Mucosa of gallbladder (tissue), 1 donor: ENCODE measurements at places on chromosomes 2 and 18.

DNA sequence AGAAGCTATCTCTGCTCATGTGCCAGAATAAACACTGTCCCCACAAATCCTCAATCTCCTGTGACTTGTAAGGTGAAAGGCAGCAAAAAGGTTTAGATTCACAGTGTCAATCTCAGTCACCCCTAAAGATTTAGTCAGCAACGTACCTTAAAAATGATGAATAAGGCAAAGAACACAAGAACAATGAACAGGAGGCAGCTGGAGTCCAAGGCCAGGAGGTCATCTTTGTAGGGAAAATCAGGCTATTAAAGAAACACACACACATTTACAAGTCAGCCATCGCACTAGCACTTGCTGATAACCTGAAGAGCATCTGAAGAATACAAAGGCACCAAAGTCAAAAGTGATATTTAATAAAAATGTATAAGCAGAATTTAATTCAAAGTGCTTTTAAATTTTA, 16.6 kb downstream of the LAPTM4A start:
- DNase-seq = no peak

DNA sequence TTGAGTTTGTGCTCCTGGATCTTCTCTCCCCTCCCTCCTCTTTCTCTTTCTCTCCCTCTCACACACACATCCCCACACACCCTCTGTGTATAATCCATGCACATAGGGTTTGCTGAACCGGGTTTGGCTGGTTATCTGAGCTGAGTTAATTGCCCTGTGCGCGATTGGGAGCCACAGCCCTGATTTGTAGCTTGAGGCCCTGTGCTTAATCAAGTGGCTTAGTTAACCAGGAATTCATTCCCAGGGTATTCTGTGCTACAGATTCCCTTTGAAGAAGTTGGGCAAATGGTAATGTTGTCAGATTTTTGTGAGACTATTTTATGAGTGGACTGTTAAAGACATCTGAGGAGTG, 6.2 kb downstream of the PARD3B start:
- no peak for DNase-seq

DNA sequence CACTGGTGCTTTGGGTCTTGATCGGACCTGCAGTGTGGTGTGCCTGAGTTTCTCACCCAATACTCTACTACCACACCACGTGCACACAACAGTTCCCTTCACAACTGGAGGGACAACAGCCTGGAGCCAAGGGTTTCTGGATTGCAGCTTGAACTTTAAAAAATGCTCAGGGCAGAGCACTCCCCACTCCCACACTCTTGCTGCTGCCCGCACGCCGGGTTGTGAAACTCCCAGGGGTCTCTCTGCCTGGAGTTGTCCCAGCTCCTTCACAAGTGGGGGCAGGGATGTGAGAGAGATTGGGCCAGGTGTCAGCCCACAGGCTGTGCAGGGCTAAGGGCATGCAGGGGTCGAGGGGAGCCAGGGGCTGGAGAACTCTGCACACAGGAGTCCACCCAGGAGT, 89.4 kb downstream of the GALR1 start:
- no peak for DNase-seq

DNA sequence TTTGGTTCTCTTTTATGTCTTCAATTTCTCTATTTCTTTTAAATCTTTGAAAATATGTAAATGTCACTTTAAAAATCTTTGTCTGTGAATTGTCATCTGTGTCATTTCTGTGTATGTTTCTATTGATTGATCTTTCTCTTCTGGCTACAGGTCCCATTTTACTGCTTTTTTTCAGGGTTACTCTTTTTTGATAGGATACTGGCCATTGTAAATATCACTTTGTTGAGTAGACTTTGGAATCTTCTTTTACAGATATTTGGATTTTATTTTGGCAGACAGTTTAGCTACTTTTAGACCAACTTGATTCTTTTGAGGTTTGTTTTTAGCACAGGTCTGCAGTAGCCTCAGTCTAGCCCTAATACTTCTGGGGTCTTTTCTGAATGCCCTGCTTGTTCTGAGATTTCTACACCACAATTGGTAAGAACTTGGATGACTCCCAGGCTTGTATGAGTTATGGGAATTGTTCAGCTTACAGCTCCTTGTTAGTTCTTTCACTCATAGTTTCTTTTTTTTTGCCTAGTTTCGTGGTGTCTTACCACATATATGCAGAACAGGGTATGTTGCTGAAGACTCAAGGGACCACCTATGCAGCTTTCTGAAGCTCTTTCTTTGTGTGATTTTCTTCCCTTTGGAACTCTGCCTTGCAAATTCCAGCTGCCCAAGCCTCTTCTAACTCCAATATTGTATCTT, 122.2 kb downstream of the QPCT start:
- no peak for DNase-seq

DNA sequence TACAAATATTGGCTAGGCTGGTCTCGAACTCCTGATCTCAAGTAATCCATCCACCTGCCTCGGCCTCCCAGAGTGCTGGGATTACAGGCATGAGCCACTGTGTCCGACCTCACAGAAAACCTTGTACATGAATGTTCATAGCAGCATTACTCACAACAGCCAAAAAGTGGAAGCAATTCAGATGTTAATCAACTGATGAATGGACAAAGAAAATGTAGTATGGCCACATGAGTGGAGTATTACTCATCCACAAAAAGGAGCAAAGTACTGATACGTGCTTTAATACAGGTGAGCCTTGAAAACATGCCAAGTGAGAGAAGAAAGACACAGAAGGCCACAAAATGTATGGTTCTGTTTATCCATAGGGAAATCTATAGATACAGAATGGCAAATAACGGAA, 20.6 kb downstream of the CEP192 start:
- no peak for DNase-seq

GRCh38 chr2:31197166-31197565, 20.1 kb downstream of the CAPN14 start:
- no peak for DNase-seq

DNA sequence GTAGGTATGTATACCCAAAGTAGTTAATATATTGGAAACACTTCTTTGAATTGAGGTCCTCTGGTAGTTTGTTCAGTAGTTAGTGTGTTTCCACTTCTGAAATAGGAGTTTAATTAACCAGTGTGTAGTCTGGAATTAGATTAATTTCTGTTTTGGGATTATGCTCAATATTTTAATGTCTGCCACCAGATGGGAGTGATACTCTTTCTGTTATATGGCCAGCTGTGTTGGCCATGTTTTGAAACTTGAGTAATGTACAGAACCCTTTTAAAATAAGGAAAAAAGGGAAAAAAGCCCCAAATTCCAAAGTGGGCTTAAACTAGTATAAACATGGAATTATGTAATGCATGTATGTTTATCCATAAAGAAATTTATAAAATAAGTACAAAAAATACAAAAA, 147.7 kb downstream of the CTNNA2 start:
- no peak for DNase-seq

GRCh38 chr18:3450012-3450798, at the start of gene TGIF1:
Gene TGIF1 (plus strand): TSS chr18:3450172. CDS start chr18:3450490, 318 bp downstream.
- DNase-seq = peak; percentile 80

- no peak for DNase-seq
These were observed 73.1 kb downstream of the AAK1 start for GRCh38 chr2:69570474-69570873.
